Epithelial cell of alveolus of lung (primary cell): ENCODE measurements at places on chromosomes 16 and 17. TPM values are rescaled to one million over a fixed set of nuclear protein-coding genes. Genes with fewer than 3 reads are reported as not detected.

Gene SDR42E2
- not detected in 2 replicates for total RNA-seq

Gene TPSG1
- not detected in 2 replicates for total RNA-seq

Gene CTU2
- 13.6 and 20.8 TPM in 2 replicates for total RNA-seq

Gene DPEP2
- not detected in 2 replicates for total RNA-seq

Gene CACNG3
- total RNA-seq, result not detected in 2 replicates
